A549 (cell line): ENCODE measurements at places on chromosomes 11 and 22. TPM values are rescaled to one million over a fixed set of nuclear protein-coding genes. Genes with fewer than 3 reads are reported as not detected.
A peak's percentile ranks its signal among the peaks of the same experiment; 100 is the strongest.

DNA sequence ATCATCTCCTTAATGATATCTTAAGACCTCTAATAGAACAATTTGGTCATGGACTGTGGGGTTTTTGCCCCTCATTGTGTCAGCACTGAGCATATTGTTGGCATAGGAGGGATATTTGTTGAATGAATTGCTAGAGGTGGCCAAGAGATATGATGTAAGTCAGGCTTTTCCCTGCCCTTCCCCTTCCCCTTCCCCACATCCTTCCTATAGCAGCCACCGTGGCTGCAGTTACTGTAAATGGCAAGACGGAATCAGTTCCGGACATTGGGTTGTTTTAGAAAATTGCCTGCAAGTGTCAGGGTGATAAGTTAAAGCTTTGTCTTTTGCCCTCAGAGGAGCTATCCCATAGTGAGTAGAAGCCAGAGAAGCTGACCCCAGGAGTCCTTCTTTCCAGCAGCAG lies 23.0 kb downstream of the LIMK2 start:
- no peak for DNase-seq

DNA sequence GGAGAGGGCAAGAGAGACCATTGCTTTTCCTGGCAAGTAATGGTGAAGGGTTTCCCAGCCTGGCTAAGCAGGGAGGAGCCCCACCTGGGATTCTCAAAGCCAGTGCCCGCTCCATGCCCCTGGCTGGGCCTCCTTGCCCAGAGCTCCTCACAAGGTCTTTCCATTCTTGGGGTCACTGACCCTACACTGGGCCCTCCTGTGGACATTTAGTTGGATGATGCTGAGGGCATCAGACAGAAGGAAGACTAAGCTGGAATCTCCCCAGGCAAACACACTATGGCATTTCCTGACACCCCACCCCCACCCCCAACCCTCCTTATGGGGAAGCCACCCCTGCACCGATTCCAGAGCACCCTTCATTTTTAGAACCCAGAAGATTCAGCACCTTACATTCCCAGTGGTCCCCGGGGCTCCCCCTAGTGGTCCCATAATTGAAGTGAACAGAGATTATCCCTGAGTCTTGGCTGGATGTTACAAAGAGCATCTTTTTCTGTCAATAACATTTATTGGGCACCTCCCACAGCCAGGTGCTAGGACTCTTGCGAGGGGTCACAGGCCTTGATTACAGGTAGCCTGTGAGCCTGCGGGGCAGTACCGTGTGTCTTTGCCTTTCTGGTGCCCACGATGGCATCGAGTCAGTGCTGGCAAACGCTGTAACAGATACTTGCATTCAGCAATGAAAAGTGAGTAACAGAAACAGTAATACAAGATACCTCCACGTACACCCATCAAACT lies 548.5 kb downstream of the BUD13 start:
- peak; percentile 42 for DNase-seq

TRIM51 gene
- not detected in 3 replicates for polyA plus RNA-seq

DNA sequence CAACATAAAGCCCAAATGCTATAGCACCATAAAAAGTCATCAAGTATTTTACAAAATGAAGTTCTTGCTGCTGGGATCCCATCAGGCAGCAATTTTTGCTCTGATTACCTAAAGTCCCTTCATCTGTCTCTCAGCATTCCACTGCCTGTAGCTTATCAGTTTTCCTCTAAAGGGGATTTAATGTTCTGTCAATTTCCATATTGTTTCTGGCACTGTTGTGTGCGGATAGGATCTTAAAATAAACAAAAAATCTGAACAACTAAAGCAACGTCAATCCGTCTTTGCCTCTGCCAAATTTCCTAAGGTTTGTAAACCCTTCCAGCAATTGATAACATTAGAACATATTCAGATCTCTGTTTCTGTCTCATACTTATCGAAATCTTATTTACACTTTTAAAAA lies 1126.3 kb upstream of the RAG2 start:
- DNase-seq = no peak

DNA sequence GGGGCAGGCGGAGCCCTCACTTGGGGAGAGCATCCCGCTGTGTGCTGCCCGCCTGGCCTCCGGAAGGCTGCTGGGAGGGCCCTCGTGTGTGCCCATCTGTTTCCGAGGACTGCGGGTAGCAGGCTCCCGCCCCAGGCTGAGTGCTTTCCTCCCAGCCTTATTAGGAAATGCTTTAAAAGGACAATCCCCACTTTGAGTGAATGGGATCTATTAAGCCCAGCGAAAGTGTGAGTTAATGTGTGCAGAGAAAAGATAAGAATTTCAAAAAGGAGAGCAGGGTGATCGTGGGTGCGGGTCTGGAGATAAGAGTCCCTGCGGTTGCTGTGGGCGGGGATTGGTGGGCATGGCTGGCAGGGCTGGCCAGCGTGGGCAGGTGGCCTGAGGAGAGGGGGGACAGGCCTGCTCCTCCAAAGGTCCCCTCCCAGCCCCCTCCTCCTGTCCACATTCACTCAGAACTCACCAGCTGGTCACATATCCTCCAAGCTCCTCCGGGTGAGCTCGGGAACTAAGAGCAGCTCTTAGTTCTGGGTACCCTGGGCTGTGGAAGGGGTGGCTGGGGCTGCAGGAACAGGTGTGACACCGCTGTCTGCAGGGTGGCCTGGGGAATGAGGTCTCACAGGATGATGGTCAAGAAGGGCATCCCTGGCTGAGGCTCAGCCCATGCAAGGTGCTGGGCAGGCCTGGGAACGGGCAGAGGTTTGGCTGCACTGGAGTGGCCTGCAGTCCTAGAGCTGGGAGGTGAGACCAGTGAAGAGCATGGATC lies 1260.3 kb downstream of the BRD1 start:
- no peak for DNase-seq

GRCh38 chr11:8714622-8715225 lies 32.1 kb downstream of the RPL27A start:
- no peak for DNase-seq

CRYBA4 gene
- not detected in 3 replicates for polyA plus RNA-seq

- DNase-seq = peak; percentile 81
Measured at GRCh38 chr22:37904572-37905533, 1.2 kb upstream of the MICALL1 start.

RGL4 gene
- not detected in 3 replicates for polyA plus RNA-seq

- no peak for DNase-seq
Measured at GRCh38 chr22:37918580-37919270, 12.6 kb downstream of the MICALL1 start.

DNA sequence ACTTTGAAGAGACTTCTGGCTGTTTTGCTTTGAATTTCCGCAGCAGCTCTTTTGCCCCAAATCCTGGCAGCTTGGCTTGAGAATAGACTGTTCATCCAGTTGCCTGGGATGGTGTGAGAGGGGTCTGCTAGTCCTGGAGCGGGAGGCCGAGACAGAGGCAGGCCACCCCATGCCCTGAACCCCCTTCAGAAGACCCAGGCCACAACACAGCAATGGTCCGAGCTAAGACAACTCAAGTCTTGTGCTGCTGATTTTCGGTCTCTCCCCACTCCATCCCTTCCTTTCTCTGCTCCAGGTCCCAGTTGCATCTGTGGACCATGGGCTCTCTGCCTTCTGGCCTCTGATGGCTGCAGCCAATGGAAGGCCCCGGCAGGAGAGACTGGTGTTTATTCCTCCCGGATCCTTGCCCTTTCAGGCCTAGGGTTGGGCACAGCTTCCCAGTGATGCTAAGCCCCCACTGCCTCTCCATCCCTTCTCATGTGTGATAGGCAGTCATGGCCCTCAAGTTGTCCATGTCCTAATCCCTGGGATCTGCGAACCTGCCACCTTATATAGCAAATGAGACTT lies 31.9 kb upstream of the TP53I11 start:
- no peak for DNase-seq

GRCh38 chr11:28026634-28027290 lies 81.2 kb downstream of the KIF18A start:
- no peak for DNase-seq

GRCh38 chr22:24435323-24435645 lies 7.9 kb downstream of the ADORA2A start:
- no peak for DNase-seq

DNA sequence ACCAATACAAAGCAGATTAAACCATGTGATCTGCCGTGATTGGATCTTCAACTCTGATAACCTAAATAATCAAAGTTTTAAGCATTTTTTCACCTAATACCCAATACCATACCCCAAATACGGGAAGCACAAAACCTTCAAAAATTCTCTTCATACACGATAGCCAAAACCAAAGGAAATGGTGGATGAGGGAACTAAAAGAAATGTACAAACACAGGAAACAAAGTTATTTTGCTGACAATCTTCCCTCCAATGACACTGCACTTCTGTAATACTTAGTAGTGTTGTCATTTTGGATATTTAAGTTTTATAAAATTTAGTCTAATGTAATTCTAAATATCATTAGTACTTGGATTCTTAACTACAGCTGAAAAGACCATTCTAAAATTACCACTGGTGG lies 27.0 kb downstream of the CSTF3 start:
- no peak for DNase-seq

DNA sequence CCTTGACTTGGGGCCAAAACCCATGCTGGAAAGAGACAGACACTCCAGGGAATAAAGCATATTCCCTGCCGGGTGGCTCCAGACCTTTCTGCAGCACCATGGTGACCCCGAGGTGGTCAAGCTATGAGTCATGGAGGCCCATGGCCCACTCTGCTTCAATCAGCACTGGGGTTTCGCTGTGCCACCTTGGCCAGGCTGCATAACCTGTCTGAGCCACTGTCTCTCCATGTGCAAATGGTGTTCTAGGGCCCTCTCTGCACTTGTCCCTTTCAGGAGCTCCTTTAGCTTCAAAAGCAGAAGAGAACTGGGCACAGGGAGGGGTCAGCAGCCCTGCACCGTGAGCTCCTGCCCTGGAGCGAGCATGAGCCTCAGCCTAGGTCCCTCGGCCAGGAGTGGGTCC lies 410.1 kb downstream of the SHANK2 start:
- DNase-seq = no peak

DNA sequence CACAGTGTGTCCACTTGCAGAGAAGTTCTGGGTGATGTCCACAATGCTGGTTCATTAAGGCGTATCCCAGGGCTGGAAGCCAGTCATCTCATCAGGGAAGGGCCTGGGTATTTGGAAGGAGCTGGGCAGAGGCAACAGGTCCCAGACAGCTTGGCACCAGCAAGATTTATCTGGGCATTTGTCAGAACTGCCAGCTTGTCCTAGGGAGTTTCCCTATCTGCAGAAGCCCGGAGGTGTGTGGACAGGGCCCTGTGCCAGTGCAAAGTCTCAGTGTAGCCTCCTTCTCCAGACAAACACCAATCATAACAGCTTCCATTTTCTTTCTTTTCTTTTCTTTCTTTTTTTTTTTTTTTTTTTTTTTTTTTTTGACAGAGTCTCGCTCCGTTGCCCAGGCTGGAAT lies 125.3 kb upstream of the TIMP3 start:
- no peak for DNase-seq

DNA sequence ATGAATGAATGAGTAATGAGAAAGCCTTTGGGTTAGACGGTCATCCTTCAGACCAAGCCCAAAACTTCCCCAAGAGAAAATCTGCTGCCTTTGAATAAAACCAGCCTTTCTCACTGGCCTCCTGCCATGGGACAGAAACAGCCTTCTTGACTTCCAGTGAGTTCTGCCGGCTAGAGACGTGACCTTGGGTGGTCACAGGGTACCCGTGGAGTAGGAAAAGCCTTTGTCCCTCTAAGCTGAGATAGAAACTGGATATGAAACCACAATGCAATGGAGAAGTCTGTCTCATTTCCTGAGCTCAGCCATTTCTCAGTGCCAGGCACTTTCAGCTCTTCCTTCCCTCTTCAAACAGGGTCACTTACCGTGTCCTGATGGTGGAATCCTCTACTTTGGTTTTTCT lies 21.2 kb upstream of the YWHAH start:
- no peak for DNase-seq

DNA sequence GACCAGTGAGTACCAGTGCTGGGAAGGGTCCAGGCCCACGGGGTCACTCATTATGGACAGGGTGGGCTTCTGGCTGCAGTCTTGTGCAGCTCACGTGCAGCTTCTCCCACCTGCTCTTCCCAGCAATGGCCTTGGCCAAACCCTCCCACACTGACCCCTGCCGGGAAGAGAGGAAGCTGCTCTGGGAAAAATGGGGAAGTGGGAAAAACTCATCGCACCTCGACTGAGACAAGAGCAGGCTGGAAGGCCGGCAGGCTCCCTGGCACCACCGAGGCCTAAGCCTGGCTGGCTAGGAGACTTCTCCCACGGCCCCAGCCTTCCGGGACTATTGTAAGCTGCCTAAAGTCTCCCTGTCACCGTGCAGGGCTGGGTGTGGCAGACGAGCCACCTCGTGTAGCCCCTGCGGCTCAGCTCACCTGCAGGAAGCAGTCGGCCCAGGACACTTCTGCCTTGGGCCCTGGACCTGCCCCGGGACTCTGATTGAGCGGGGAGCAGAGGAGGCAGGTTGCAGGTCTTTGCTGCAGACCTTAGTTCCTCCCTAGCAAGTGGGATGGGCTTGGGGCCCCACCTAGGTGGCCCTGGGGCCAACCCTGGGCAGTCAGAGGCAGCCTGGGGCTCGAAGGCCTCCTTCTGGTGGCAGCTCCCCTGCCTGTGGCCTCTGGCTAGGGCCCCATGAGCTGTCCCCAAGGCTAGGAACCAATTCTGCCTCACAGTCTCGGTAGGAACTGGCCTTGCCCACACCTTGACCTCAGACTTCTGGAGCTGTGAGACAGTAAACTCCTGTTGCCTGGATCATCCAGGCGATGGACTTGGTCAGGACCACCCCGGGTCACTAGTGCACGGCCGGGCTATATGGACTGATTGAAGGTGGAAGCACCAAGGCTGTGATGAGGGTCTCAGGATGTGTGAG lies 23.1 kb downstream of the MRGPRG start:
- DNase-seq = no peak

GAS2L1 gene
- 14.8 to 17.2 TPM (median 16.5 TPM) in 3 replicates for polyA plus RNA-seq

DNA sequence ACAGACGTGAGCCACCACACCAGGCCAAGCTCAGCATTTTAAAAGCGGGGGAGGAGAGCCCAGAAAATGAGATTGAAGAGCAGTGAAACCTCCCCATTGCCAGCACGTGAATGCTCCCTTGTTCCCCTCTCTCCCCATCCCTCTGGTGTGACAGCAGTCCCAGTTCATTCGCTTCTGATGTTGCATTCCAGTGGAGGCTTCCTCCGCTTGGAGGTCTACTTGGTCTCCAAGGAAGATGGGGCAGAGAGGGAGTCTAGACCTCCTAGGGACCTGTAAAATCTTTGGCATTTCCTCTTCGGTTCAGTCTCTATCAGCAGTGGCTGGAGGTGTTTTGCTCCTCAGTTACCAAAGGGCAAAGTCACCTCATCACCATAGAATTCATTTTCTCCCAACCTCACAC lies 30.2 kb upstream of the EP300 start:
- no peak for DNase-seq

DNA sequence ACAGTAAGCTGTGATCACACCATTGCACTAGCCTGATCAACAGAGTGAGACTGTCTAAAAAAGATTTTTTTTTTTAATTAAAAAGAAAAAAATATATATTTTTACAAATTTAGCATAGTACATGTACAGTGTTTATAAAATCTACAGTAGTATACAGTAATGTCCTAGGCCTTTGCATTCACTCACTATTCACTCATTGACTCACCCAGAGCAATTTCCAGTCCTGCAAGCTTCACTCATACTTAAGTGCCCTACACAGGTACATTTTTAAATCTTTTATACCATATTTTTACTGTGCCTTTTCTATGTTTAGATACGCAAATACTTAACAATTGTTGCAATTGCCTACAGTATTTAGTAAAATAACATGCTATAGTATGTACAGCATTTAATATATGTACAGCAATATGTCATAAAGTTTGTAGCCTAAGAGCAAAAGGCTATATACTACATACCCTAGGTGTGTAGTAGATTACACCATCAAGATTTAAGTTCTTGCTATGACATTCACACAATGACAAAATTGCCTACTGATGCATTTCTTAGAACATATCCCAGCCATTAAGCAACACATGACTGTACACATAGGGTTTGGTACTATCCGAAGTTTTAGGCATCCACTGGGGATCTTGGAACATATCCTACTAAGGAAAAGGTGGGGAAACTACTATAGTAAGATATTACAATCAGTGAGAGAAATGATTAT lies 22.8 kb downstream of the PIK3C2A start:
- DNase-seq = no peak
